ENCODE measurements at places on chromosomes 12 and 14. TPM values are rescaled to one million over a fixed set of nuclear protein-coding genes. Genes with fewer than 3 reads are reported as not detected.

EIF2S3B gene
- 2.3 TPM for total RNA-seq

DNA sequence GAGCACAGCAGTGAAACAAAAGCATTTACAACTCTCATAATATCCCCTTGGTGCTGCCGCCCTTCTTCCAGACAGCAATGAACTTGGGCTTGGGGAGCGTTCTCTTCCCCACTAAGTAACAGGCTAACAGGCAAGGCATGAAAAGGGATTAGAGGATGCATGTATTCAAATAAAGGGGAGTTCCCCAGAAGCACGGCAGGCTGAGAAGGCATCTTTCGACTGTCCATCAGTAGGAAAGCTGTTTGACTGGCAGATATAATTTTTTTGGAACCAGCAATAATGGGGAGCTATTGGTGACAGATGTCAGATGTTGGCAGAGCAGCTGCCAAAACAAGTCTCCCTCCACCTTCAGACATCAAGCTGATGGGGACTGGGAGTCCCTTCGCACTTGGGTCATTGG, 9.2 kb upstream of the TIGAR start:
- no peak overlapping the region for H3K4me3 ChIP-seq
- peaks cover 37% of the 10 kb centered on the region for H3K4me1 ChIP-seq

GRCh38 chr12:71558445-71558844, 105.2 kb downstream of the ZFC3H1 start:
- H3K27me3 ChIP-seq, result peaks cover 3% of the 10 kb centered on the region
- H3K4me1 ChIP-seq, result peaks cover 9% of the 10 kb centered on the region
- no peaks in the 10 kb centered on the region for H3K36me3 ChIP-seq
- no peak overlapping the region for H3K4me3 ChIP-seq
- DNase-seq, result no peak

- peaks cover 7% of the 10 kb centered on the region for H3K4me1 ChIP-seq
- H3K27me3 ChIP-seq, result no peaks in the 10 kb centered on the region
- no peak for DNase-seq
- H3K27ac ChIP-seq, result peak overlapping the region; percentile 52
- H3K4me3 ChIP-seq, result no peak overlapping the region
These were observed 4.7 kb downstream of the CLEC2D start for GRCh38 chr12:9674226-9674590.

GRCh38 chr14:99004112-99004511, 267.9 kb downstream of the BCL11B start:
- H3K27me3 ChIP-seq, result no peaks in the 10 kb centered on the region
- no peak for DNase-seq
- no peak overlapping the region for H3K4me3 ChIP-seq
- no peaks in the 10 kb centered on the region for H3K36me3 ChIP-seq
- H3K4me1 ChIP-seq, result peaks cover 3% of the 10 kb centered on the region
- H3K27ac ChIP-seq, result no peak overlapping the region

- H3K36me3 ChIP-seq, result no peaks in the 10 kb centered on the region
- H3K4me1 ChIP-seq, result peaks cover 7% of the 10 kb centered on the region
- DNase-seq, result no peak
- H3K4me3 ChIP-seq, result no peak overlapping the region
These were observed 52.1 kb upstream of the DCD start for GRCh38 chr12:54700301-54700700.

DNA sequence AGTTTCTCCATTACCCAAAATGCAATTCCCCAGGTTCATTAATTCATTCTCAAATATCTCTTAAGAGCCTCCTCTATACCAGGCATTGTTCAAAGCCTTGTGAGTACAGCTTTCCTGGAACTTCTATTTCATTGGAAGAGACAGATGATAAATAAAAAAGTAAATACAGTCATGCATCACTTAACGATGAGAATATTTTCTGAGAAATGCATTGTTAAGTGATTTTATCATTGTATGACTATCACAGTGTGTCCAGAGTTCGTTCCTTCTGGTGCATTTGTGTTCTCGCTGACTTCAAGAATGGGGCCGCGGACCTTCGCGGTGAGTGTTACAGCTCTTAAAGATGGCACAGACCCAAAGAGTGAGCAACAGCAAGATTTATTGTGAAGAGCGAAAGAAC, 66.0 kb downstream of the ANO4 start:
- no peaks in the 10 kb centered on the region for H3K36me3 ChIP-seq
- no peaks in the 10 kb centered on the region for H3K27me3 ChIP-seq
- no peak overlapping the region for H3K4me3 ChIP-seq
- DNase-seq, result no peak
- no peaks in the 10 kb centered on the region for H3K4me1 ChIP-seq

DNA sequence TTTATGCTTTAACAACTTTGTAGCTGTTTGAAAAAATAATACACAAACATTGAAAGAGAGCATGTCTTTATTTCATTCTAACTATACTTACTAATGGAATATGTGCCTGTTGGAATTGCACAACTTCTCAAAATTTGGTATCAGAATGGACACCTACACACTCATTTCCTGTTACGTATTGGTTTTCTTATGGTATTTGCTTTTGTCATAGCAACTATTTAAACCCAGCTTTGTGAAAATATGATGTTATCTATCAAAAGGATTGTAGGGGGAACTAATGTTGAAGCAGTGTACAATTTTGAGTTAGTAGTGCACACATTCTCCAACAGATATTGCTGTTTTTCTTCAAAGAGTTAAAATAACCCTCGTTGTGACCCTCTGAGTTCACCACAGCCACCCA, 52.6 kb downstream of the RBMS2 start:
- H3K4me1 ChIP-seq, result peaks cover 14% of the 10 kb centered on the region
- H3K27me3 ChIP-seq, result no peaks in the 10 kb centered on the region
- no peak overlapping the region for H3K4me3 ChIP-seq
- DNase-seq, result no peak

DNA sequence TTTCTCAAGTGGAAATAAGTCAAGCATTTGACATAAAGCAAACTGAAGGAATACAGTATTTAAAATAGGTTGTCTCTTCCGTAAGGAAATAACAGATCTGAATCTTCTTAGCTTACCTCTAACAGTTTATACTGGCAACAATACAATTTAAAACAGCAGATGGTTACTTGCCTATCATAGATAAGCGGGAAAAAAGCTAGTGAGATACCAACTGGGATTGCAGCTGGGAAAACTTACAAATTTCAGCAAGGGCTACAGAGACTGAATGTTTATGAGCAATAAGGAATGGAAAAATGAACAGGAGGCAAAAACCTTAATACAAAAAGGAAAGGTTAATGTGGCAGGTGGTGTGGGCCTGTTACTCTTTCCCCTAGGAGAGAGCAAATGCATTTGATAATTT, 220.0 kb downstream of the RASSF9 start:
- peaks cover 3% of the 10 kb centered on the region for H3K36me3 ChIP-seq
- H3K4me1 ChIP-seq, result peaks cover 18% of the 10 kb centered on the region
- no peaks in the 10 kb centered on the region for H3K27me3 ChIP-seq
- H3K4me3 ChIP-seq, result no peak overlapping the region
- H3K27ac ChIP-seq, result no peak overlapping the region
- DNase-seq, result no peak

GRCh38 chr14:99345472-99345871, 73.5 kb upstream of the BCL11B start:
- no peak for DNase-seq
- peaks cover 30% of the 10 kb centered on the region for H3K4me1 ChIP-seq
- H3K27me3 ChIP-seq, result no peaks in the 10 kb centered on the region
- no peaks in the 10 kb centered on the region for H3K36me3 ChIP-seq
- no peak overlapping the region for H3K4me3 ChIP-seq

GRCh38 chr14:34642595-34642994, 12.6 kb upstream of the SNX6 start:
- no peaks in the 10 kb centered on the region for H3K4me1 ChIP-seq
- H3K36me3 ChIP-seq, result no peaks in the 10 kb centered on the region
- no peaks in the 10 kb centered on the region for H3K27me3 ChIP-seq
- H3K27ac ChIP-seq, result no peak overlapping the region
- H3K4me3 ChIP-seq, result no peak overlapping the region
